ENCODE measurements at places on chromosomes 7 and 10.

GRCh38 chr7:119472408-119473038 is 800.5 kb upstream of the KCND2 start:
- DNase-seq, result no peak

- DNase-seq, result no peak
Measured at GRCh38 chr10:1210667-1211066, 154.5 kb downstream of the WDR37 start.

DNA sequence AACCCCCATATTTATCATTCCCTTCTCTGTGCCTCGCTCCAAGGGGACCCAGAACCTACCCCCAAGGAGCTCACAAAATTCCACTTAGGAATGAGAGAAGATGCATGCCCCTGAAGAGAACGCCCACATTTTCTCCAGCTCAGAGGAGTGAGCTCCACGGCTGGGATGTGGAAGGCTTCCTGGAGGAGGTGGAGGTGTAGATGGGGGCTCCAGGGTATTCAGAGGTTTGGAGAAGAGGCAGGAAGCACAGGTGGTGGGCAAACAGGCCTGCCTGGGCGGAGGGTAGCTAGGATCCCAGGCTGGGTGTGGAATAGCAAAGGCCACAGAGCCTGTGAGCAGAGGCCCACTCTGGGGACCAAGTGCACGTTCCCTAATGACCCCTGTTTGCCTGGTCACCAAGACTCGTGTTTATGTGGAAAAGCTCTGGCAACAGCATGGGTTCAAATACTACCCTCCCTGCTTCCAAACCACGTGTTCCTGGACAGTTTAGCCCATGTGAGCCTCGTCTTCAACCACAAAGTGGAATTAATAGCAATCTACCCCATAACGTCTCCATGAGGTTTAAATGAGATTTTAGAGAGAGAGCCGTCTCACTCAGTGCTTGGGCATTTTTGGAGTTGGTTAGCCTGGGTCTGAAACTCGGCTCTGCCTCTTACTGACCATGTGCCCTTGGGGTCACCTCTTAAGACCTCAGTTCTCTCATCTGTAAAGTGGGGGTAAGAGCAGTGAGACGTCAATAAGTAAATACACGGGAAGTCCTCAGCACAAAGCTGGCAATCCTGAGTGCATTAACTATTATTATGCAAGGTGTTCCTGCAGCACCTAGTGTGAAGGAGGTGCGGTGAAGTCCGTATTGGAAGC is 24.7 kb downstream of the UNC5B start:
- no peak for DNase-seq

- DNase-seq, result no peak
Measured at GRCh38 chr10:50554376-50554994, 69.3 kb downstream of the SGMS1 start.

DNA sequence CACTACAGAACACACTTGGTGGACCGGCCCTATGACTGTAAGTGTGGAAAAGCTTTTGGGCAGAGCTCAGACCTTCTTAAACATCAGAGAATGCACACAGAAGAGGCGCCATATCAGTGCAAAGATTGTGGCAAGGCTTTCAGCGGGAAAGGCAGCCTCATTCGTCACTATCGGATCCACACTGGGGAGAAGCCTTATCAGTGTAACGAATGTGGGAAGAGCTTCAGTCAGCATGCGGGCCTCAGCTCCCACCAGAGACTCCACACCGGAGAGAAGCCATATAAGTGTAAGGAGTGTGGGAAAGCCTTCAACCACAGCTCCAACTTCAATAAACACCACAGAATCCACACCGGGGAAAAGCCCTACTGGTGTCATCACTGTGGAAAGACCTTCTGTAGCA is 14.6 kb downstream of the ZSCAN21 start:
- DNase-seq, result no peak

All from GM10248 (cell line).